Effector memory CD8-positive, alpha-beta T cell (primary cell): ENCODE measurements at places on chromosomes 11 and 22.

DNA sequence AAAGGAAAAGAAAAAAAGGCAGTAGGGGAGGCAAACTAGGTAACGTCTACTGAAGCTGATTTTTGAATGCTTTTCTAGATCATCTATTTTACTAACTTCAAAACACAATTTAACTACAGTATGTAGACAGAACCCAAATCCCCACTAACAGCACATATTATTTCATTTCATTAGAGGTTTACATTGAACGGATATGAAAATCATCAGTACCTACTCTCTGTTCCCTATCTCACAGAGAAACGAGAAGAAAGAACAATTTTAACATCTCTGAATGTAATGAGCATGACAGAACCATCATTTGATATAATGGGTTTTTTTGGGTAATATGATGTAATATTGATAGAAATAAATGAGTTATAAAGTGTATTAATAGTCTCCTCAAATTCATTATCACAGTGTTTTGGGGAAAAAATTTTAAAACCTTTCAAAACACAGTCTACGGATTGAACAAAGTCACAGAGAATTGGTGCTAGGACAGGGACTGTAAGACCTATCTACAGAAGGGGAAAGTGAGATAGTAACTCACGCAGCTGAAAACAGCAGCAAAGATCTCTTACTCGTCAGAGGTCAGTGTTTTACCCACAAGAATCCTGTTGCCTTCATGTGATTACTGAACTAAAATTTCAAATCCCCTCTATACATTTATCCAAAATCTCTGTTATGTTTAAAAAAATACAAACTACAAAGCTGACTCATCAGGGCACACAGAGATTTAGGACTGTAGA is 77.3 kb downstream of the ZBTB44 start:
- H3K4me3 ChIP-seq = no peak overlapping the region
- DNase-seq = no peak
- H3K27ac ChIP-seq = no peak overlapping the region
- H3K36me3 ChIP-seq = peaks cover 58% of the 10 kb centered on the region

DNA sequence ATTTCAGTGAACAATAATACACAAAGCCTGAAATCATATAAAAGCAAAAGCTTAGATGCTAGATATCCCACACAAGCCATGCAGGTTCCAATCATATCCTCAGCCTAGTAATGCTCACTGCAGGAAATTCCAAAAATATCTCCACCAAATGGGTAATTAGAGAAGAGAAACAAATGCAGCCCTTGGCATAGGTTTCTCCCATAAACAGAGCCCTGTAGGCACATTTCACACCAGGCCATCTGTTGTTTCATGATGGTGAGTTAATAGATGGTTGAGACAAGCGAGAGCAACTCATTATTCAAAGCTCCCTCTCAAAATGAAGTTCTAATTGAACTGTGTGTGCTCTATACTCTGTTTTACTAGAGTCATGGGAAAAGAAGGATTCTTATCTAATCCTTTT is 154.6 kb upstream of the TRPC6 start:
- H3K4me3 ChIP-seq = no peak overlapping the region
- DNase-seq = no peak
- H3K27ac ChIP-seq = no peak overlapping the region

DNA sequence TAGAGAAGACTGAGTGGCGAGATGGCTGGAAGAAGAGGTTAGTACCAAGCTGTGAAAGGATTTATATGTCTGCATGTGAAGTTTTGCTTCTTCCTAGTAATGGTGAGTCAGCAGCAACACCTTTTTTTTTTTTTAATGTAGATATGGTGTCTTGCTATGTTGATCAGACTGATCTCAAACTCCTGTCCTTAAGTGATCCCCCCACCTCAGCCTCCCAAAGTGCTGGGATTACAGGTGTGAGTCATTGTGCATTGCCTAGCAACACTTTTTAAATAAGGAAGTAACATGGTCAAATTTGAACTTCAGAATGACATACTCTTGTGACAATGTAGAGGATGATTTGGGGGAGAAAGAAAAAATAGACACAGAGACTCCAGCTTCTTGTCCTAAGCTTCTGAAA is 6.5 kb upstream of the CSTPP1 start:
- DNase-seq = no peak
- no peak overlapping the region for H3K27ac ChIP-seq
- H3K4me3 ChIP-seq = no peak overlapping the region
- H3K4me1 ChIP-seq = no peaks in the 10 kb centered on the region
- peaks cover 44% of the 10 kb centered on the region for H3K27me3 ChIP-seq

DNA sequence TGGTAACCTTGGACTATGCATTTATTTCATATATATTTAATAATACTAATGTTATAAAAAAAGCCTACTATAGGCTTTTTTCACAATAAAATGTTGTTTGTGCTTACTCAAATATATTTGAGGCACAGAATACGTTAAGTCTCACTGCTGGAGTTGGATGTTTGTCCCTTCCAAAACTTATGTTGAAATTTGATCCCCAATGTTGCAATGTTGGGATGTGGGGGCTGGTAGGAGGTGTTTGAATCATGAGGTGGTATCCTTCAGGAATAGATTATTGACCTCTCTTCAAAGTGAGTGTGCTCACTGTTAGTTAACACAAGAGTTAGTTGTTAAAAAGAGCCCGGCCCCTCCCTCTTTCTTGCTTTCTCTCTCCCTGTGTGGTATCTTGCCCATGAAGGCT is 1295.9 kb downstream of the JRKL start:
- no peaks in the 10 kb centered on the region for H3K27me3 ChIP-seq
- peaks cover 3% of the 10 kb centered on the region for H3K36me3 ChIP-seq
- DNase-seq = no peak
- no peak overlapping the region for H3K4me3 ChIP-seq
- H3K4me1 ChIP-seq = no peaks in the 10 kb centered on the region
- H3K27ac ChIP-seq = no peak overlapping the region

- H3K36me3 ChIP-seq = peaks cover 13% of the 10 kb centered on the region
- H3K4me1 ChIP-seq = no peaks in the 10 kb centered on the region
- no peak overlapping the region for H3K4me3 ChIP-seq
- no peak overlapping the region for H3K27ac ChIP-seq
- no peak for DNase-seq
These were observed 406.7 kb downstream of the TBC1D22A start for GRCh38 chr22:47168900-47169800.

DNA sequence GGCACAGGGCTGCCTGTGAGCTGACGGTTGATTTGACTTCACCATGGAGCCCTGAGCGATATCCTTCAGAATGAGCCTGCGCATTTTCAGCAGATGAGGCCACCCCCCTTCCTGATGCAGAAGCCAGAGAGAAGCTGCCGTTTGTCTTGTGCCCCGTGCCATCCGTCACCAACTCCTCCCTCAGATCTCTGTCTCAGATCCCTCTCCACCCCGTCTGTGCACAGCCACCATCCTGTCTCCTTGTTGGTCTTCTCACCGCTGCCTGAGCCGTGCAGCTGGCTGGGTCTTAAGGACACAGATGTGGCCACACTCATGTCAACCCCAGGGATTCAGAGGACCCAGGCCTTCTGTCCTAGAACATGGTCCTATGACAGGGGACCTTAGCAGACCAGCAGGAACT is 293.9 kb downstream of the TBC1D22A start:
- no peaks in the 10 kb centered on the region for H3K27me3 ChIP-seq
- H3K4me1 ChIP-seq = peaks cover 28% of the 10 kb centered on the region
- no peak for DNase-seq
- no peak overlapping the region for H3K27ac ChIP-seq
- no peak overlapping the region for H3K4me3 ChIP-seq
- H3K36me3 ChIP-seq = peaks cover 17% of the 10 kb centered on the region

DNA sequence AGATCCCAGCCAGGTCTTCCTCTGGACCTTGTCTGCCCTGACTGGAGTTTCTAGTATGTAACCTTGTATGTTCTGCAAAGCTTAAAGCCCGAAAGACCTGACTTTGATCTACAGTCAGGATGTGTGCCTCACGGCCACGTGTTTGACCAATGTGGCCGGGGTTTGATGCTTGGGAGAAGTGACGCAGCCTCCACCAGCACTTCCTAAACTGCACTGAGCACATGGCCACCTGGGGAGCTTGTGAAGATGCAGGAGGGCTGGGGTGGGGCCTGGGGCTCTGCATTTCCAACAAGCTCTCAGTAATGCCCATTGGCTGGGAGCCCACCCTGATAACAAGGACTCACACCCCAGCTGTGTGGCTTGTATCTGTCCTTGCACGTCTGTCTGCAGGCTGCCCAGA is 53.2 kb downstream of the NAT10 start:
- H3K36me3 ChIP-seq = no peaks in the 10 kb centered on the region
- no peak for DNase-seq
- peaks cover 11% of the 10 kb centered on the region for H3K4me1 ChIP-seq
- no peaks in the 10 kb centered on the region for H3K27me3 ChIP-seq
- H3K4me3 ChIP-seq = no peak overlapping the region

DNA sequence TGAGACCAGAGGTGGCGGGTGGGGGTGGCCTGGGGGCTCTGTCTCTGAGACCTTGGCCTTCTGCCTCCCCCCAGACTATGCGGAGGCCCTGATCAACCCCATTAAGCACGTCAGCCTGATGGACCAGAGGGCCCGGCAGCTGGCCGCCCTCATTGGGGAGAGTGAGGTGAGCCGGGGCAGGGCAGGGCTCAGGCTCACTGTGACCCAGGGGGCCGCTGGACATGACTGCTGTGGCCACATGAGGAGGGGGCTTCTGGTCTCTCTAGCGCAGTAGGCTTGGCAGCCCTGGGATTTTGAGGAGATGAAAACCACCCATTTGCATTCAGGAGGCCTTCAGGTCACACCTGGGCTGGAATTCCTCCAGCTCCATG is 12.6 kb downstream of the PLCB3 start:
- peaks cover 22% of the 10 kb centered on the region for H3K4me1 ChIP-seq
- H3K4me3 ChIP-seq = no peak overlapping the region
- peaks cover 11% of the 10 kb centered on the region for H3K36me3 ChIP-seq
- H3K27me3 ChIP-seq = no peaks in the 10 kb centered on the region
- no peak overlapping the region for H3K27ac ChIP-seq

DNA sequence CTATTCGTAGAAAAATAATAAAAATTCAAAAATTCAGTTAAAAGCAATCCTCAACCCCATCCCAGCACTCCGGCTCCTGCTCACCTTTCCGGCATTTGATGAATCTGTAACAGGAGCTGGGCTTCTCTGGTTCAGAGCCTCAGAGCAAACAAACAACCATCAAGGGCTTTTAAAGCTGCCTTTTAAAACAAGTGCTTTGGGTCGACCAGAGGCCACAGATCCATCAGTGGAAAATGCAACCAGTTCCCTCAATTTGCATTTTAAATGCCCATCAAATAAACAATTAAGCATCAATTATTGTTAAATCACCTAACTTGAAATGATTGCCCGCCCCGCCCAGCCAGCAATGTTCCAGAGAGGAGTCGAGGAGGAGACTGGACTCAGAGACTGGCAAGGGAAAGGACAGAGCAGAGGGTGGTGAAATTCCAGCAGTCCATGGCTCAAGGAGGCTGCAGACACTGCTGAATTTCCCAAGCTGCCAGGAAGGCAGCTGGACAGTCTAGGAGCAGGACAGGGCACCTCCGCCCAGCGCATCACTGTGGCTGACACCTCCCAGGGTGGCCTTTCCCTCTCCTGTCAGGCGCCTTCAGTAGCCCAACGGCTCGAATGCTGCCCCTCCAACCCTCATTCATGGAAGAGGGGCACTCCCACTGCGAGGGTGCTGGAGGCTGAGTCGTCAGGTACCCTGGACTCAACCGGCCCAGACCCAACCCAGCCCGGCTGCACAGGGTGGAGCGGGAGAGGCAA is 7.5 kb downstream of the FXYD6 start:
- no peak overlapping the region for H3K4me3 ChIP-seq
- no peak for DNase-seq
- peaks cover 41% of the 10 kb centered on the region for H3K27me3 ChIP-seq
- H3K27ac ChIP-seq = no peak overlapping the region
- H3K36me3 ChIP-seq = no peaks in the 10 kb centered on the region
- H3K4me1 ChIP-seq = peaks cover 8% of the 10 kb centered on the region

DNA sequence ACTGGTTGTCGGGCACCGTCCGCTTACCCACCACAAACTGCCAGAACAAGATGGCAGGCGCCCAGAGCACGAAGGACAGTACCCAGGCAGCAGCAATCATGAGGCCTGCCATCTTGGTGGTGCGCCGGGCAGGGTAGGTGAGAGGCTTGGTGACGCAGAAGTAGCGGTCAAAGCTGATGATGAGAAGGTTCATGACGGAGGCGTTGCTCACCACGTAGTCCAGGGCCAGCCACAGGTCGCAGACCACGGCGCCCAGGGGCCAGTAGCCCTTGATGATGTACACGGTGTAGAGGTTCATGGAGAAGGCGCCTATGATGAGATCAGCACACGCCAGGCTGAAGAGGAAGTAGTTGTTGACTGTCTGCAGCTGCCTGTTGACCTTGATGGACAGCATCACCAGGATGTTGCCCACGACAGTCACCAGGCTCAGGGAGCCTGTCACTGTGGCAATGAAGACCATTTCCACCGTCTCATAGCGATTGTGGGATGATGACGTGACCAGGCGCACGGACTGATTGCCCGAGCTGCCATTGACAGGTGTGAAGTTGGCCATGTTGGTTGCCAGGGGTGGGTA is 4.6 kb downstream of the MDK start:
- H3K27me3 ChIP-seq = peaks cover 57% of the 10 kb centered on the region
- peaks cover 22% of the 10 kb centered on the region for H3K4me1 ChIP-seq
- H3K36me3 ChIP-seq = peaks cover 14% of the 10 kb centered on the region
- DNase-seq = no peak
- H3K4me3 ChIP-seq = no peak overlapping the region

GRCh38 chr11:58286249-58286648 is 18.2 kb upstream of the OR10W1 start:
- no peak for DNase-seq
- no peak overlapping the region for H3K4me3 ChIP-seq
- H3K4me1 ChIP-seq = no peaks in the 10 kb centered on the region
- no peaks in the 10 kb centered on the region for H3K36me3 ChIP-seq

DNA sequence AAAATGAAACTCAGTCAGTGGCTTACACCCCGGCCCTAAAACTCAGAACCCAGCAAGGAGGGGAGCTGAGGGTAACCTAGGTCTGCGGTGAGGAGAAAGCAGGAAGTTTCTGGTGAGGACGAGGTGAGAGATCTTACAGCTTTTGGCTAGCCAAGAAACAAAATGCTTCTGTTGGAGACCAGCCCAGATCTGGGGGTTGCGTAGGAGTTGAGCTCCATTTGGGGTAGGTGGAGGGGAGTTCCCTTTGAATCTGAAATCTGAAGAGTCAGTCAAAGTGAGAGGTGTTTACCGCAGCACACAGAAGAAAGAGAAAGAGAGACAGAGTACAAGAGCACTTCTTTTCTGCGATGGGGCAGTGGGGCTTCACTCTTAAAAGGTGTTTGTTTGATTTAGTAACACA is 29.6 kb downstream of the EHF start:
- H3K36me3 ChIP-seq = peaks cover 9% of the 10 kb centered on the region
- H3K27me3 ChIP-seq = peaks cover 31% of the 10 kb centered on the region
- peak overlapping the region; percentile 15 for H3K27ac ChIP-seq
- peak overlapping the region; percentile 49 for H3K4me3 ChIP-seq
- peak; percentile 80 for DNase-seq
- H3K4me1 ChIP-seq = peaks cover 31% of the 10 kb centered on the region

GRCh38 chr11:116244889-116245288 is 527.9 kb downstream of the BUD13 start:
- H3K27ac ChIP-seq = no peak overlapping the region
- H3K4me1 ChIP-seq = no peaks in the 10 kb centered on the region
- no peaks in the 10 kb centered on the region for H3K36me3 ChIP-seq
- no peak for DNase-seq
- H3K27me3 ChIP-seq = peaks cover 40% of the 10 kb centered on the region
- H3K4me3 ChIP-seq = no peak overlapping the region
